ENCODE measurements at places on chromosomes 4 and X.
A peak's percentile ranks its signal among the peaks of the same experiment; 100 is the strongest.

DNA sequence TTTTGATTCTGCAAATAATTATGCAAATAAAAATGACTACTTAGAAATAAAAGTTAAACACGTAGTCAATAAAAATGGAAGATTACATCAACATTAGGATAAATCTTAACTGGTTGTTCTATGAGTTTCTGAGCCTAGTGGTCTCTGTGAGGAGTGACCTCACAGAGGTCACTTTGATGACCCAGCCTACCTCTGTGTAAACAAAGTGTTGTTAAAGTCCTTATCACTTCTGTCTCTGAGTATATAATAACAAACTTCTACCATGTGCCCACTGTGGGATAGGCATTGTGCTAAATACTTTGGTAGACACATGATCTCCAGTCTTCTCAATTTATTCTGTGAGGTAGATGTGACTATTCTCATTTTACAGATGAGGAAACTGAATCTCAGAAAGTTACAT lies 85.4 kb downstream of the PDE5A start:
- DNase-seq = no peak

GRCh38 chr4:186291256-186291890 lies 25.4 kb downstream of the F11 start:
- DNase-seq = no peak

GRCh38 chrX:111410590-111411078 lies 1.4 kb downstream of the DCX start:
- no peak for DNase-seq

DNA sequence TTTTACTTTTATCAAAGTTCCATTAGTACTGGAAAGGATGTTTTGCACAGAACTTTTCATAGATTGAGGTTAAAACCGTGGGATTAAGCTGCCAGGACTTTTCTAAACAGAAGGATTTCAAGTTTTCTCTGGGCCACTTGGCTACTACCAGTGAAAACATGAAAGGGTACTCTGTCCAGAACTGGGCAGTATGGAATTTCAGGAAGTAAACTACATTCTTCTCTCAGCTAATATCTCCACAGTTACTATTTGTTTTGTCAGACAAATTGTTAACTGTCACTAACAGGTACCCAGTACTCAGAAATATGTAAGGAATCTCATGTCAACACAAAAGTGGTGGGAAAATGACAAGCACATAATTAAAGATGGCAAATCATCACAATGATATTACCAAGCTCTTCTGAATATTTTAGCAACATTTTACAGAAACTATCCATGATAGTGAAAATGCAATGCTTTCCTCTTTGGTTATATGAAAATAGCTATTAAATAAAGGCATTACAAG lies 454.4 kb downstream of the C4orf33 start:
- DNase-seq = no peak

- DNase-seq = no peak
Observed at GRCh38 chr4:153622778-153623240, 61.3 kb upstream of the TLR2 start.

DNA sequence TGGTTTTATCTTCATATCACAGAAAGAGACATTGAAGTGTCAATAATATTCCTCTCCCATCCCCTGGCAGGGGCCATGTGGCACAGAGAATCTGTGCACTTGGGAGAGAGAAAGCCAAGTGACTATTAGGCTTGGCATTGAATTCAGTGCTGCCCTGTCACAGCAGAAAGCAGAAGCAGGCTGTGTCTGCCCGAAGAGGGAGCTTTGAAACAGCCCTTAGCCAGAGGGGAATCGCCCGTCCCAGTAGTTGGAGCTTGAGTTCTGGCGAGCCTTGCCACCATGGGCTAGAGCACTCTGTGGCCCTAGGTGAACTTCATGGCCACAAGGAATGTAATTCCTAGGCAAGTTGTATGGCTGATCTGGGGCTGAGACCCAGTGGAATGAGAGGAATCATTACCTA lies 282.5 kb upstream of the PCDH10 start:
- no peak for DNase-seq

DNA sequence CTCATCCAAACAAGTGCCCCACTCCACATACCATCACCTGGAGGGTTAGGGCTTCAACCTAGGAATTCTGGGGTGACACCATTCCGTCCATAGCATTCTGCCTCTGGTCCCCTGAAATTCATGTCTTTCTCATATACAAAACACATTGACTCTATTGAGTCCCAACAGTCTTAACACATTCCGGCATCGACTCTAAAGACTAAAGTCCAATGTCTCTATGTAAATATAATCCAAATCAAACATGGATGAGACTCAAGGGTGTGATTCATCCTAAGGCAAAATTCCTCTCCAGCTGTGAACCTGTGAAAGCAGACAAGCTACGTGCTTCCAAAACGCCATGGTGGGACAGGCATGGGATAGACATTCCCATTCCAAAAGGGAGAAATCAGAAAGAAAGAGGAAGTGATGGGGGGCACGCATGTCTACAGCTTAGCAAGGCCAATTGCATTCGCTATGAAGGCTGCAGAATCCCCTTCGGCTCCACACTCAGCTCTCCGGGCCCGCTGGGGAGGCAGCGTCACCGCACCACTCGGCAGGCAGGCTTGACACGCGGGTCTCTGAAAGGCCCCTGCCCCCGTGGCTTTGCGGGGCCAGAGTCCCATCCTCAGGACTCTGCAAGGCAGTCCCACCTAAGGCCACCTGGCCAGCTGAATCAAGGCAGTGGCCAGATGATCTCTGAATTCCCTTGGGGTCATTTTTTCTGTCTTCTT lies 53.2 kb downstream of the ADRA2C start:
- DNase-seq = no peak

DNA sequence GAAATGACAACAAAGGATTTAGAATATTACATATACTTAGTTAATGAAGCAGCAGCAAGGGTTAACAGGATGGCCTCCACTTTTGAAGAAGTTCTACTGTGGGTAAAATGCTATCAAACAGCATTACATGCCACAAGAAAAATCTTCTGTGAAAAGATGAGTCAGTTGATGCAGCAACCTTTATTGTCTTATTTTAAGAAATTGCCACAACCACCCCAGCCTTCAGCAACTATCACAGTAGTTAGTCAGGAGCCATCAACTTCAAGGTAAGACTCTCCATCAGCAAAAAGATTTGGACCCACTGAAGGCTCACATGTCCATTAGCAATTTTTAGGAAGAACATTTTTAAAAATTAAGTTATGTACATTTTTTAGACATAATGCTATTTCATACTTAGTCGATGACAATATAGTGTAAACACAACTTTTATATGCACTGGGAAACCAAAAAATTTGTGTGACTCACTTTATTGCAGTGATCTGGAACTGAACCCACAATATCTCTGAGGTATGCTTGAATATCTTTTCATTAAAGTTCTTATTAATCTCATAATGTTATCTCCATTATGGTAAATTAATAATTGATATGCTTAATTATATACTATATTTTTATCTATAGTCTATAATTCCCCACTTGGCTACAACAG lies 81.2 kb downstream of the SPCS3 start:
- DNase-seq = peak; percentile 87

GRCh38 chr4:37236165-37236564 lies 8.4 kb upstream of the NWD2 start:
- DNase-seq = no peak

- DNase-seq = no peak
Observed at GRCh38 chrX:103503853-103504207, 15.5 kb downstream of the RAB40A start.

GRCh38 chr4:12439633-12440305 lies 1011.1 kb upstream of the HS3ST1 start:
- DNase-seq = no peak

DNA sequence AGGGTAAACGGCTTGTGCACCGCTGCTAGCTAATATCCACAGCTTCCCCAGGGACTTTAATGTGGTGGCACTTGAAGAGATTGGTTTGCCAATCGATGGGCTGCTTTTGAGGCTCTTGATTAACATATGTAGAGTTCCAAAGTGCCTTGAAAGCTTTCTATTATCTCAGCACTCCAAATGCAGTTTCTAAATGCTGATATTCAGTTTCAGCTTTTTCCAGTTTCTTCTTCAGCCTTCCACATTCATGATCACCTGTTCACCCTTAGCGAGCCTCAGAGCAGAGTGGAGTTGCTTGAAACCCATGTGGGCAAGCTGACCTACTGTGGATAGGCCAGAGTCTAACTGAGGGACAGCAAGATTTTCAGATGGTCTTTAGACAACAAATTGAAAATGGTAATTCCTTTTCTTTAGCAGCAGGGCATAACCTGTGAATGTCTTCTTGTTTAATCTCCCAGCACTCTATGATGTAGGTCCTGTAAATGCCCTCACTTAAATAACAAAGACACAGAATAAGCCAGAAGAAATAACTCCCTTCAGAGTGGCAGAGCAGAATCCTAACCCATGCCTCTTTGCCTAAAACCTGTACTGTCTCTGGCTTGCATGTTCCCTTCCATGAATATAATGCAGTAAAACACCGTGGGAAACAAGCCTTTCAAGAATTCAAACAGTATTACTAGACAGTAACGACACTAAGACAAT lies 99.8 kb downstream of the TSPAN5 start:
- no peak for DNase-seq

- DNase-seq = no peak
Observed at GRCh38 chr4:24433515-24434214, 150.7 kb downstream of the DHX15 start.

GRCh38 chr4:52910115-52910514 lies 48.0 kb downstream of the RASL11B start:
- DNase-seq = no peak

DNA sequence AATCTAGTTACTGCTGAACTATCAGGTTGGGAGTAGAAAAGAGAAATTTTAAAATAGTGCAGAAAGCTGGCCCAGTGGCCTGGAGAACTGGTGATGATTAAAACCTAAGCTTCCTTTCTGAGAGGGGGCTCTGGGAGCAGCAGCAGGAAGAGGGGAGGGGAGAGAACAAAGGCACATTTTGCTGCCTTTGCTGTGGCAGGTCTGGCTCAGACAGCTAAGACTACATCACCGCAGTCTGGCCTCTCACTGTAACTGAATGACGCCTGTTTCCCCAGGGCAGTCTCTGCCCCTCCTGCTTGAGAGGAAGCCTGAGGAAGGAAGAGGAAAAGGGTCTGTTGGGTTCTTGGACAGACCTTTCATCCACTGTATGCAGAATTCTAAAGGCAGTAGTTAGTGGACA lies 148.5 kb downstream of the FRAS1 start:
- no peak for DNase-seq
